ENCODE measurements at places on chromosomes 5 and 9.

GRCh38 chr5:6490693-6491092, 42.0 kb downstream of the UBE2QL1 start:
- no peak for DNase-seq

DNA sequence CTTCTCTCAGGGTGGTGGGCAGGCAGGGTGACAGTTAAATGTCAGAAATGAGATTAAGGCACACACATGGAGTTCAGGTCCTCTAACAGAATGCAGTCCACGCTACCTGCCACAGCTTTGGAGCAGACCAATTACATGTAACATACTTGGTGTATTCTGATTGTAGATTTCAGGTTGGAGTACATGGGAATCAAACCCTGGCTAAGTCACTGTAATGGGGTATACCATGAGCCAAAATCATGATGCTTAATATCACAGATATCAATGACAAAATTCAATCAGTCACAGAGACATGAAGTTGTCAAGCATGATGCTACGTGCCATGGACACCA, 48.9 kb downstream of the MEF2C start:
- no peak for DNase-seq

GRCh38 chr5:126055348-126055729, 367.9 kb upstream of the GRAMD2B start:
- no peak for DNase-seq

GRCh38 chr9:76576344-76576743, 117.4 kb downstream of the GCNT1 start:
- DNase-seq: peak; percentile 38

- DNase-seq: no peak
These were observed 11.9 kb upstream of the EQTN start for GRCh38 chr9:27308691-27309390.

GRCh38 chr5:31990701-31991110, 183.4 kb downstream of the GOLPH3 start:
- no peak for DNase-seq

DNA sequence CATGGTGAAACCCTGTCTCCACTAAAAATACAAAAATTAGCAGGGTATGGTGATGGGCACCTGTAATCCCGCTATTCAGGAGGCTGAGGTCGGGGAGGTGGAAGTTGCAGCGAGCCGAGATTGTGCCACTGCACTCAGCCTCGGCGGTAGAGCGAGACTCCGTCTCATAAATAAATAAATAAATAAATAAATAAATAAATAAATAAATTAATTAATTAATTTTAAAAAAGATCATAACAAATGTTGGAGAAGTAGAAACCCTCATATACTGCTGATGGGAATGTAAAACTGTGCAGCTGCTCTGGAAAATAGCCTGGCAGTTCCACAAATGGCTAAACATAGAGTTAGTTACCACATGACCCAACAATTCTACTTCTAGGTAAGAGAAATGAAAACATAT, 39.3 kb downstream of the EPB41L4B start:
- DNase-seq: no peak

GRCh38 chr9:125470767-125471580, 209.3 kb downstream of the GAPVD1 start:
- no peak for DNase-seq

- no peak for DNase-seq
These were observed 185.1 kb upstream of the DMAC1 start for GRCh38 chr9:7984692-7985091.

DNA sequence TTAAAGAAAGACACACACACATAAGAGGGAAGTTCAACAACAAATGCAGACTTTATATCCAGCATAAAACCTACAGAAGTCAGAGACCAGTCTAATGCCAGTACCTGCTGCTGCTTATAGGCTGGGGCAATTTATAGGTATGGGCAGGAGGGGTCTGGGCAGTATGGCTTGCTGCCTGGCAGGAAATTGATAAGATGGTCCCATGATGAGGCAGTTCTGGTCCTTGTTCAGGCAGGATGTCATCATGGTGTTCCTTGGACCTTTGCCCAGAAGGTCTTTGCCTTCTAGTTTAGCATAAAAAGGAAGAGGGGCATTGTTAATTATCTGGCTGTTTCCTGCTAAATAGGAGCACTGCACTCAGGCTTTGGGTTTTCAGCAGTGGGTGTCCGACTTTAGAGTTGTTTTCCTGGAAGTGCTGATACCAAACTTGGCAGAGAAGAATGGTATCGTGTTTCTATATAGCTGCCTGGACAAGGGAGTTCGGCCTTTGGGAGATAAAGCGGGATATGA, 10.4 kb upstream of the PDCD1LG2 start:
- DNase-seq: no peak

DNA sequence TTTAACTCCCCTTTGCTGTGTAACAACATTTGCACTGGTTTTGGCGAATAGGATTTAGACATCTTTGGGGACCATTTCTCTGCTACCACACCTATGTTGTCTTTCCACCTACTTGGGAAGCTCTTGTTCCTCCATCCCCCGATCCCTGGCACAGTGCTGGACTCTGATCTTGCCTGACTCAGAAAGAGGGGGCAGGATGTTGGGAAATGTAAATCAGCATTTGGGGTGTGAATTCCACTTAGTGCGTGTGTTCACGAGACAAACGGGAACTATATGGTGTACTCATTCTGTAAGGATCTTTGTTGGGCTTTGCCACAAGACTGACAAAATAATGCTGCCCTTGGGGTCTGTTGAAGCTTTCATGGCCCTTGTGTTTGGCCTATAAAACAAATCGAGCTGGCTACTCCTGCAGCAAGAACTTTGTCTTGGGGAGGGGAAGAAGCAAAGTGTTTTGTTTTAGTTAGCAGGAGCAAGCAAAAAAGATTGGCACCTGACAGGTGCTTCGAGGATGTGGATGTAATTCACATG, 18.5 kb downstream of the TMEM268 start:
- no peak for DNase-seq

DNA sequence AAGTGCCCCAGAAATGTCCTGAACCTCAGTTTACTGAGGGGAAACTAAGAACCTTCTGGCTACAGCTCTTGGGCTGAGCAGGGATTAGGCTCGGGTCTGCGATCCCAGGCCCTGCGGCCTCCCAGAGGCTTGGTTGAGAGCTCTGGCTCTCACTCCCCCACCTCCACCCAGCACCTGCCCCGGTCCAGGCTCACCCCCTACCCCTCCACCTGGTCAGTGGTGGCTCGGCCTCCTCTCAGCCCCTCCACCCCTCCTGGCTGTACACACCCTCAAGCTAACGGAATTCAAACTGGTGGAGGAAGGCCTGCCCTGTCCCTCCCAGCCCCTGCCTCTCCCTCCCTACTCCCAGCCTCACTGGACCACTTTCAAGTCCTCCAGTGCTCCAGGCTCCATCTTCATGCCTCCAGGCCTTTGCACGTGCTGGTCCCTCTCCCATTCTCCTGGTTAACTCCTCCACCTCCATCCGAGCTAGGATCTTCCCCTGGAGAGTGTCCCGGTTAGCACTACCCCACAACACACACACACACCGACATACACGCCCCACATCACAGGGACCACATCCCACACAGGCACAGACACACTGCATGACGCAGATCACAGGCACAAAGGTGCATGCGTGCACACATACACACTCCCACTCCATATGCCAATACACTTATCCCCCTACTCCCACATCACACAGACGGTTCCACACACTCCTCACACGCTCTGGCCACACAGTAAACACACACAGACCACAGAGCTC, 130.9 kb downstream of the C9orf50 start:
- no peak for DNase-seq
